ENCODE measurements at places on chromosomes 12 and 14.
A peak's percentile ranks its signal among the peaks of the same experiment; 100 is the strongest.

DNA sequence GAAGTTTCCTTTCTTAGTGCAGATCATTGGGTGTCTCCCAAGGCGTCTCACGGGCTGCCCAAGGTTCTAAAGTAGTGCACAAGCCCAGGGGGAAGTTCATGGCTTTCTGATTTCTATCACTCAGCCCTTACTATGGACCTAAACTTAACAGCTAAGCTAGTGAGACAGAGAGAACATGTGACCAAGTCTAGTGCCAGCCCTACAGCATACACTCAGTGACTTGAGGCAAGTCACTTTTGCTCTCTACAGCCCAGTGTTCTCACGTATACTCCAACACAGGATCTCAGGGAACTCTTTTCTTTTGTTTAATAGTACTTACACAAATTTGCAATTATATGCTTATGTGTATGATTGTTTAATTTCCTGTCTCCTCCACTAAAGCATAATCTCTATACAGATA, 48.6 kb downstream of the NKX2-1 start:
- DNase-seq = no peak

DNA sequence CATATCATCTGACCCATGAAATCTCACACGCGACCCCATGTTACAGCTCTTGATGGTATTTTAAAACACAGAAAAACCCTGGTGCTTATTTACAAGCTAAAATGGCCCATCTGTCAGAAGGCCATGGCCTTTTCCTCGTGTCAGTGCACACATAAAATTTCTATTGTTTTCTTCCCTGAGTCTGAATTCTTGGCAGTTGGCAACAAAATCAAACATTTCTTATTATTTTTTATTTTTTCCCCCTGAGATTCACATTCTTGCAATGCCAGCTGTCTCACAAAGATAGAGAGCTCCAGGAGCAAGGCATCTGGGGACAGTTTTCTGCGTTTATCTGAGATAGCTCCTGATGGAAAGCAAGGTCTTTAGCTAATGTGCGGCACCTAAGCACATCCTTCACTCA, 818.1 kb upstream of the TMEM132C start:
- DNase-seq = no peak

DNA sequence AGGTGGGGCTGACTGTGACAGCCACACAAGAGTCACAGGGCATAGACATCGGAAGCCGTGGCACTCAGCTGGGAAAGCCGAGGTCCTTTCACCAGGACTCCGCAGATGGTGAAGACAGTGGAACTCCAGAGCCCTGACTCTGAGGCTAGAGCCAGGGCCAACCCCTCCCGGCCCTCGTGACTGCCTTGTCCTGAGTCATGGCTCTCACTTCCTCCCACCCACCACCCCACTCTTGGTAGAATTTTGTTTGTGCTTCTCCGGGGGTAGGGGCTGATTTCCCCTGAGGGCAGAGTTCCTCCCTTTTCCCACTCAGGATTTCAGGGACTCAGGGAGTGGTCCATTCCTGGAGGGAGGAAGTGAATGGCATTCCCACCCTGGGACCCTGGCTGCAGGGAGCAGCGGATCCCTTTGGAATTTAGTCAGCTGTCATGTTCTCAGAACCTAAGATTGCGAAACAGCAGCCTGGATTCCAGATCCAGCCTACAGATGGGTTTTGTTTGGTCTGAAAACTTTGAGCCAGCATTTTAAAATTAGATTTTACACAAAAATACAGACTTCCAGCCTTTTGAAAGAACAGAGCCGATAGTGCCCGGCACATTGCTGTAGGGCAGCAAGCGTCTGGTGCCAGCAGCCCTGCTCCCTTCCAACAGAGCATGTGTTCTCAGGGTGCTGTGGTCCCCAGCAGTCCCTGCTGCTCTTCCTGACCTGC, 50.7 kb downstream of the TPCN1 start:
- no peak for DNase-seq

- no peak for DNase-seq
Observed at GRCh38 chr14:69699748-69700303, 67.1 kb upstream of the SRSF5 start.

DNA sequence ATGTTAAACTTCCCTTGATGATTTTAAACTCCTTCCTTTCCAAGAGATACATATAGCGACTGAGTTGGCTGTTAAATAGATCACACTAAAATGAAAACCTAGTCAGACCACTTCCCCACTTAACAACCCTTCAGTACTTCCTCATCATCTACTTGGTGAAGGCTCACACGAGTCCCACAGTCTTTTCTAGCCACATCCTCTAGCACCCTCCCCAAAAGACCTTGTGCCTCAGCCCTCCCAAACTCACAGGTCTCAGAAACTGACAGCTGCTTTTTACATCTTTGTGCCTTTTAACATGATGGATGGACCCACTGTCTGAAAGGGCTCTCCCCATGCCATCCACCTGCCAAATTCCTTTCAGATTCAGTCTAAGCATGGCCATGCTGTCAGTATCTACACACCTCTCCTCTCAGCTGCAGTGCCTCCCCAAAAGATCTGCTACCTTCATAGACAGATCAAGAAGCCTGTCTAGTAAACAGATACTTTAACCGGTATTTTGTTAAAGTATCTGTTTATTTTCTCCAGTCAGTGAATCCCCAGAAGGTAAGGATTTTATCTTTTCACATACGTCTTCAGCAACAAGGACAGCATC, 65.1 kb upstream of the GPHB5 start:
- DNase-seq = no peak

GRCh38 chr14:90438841-90439240, 42.0 kb downstream of the CALM1 start:
- no peak for DNase-seq

DNA sequence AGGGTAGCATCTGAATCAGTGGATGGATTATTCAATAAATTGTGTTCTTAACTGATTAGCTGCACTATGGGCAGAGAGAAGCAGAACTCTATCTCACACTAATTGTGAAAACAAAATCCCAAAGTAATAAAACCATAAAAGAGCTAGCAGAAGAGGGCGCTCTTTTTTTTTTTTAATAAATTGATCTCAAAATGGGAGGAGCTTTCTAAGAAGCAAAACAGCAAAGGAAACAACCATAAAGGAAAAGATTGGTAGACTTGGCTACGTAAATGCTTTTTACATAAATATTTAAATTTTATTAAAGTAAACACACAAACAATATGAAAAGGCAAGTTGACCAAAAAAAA, 1.5 kb upstream of the TM7SF3 start:
- peak; percentile 24 for DNase-seq

DNA sequence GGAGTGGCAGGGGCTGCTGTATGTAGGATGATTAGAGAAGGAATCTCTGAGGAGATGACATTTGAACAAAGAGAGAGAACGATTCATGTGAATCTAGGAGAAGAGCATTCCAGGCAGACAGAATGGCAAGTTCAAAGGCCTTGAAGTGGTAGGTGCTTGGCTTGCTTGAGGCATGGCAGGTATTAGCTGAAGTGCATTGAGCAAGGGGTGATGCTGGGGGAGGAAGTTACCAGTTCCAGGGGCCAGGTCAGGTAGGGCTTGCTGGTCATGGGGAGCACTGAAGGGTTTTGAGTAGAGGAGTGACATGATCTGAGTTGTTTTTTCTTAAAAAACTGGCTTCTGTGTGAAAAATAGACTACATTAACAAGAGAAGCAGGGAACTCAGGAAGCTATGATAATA, 71.8 kb downstream of the SPATS2 start:
- DNase-seq = no peak

DNA sequence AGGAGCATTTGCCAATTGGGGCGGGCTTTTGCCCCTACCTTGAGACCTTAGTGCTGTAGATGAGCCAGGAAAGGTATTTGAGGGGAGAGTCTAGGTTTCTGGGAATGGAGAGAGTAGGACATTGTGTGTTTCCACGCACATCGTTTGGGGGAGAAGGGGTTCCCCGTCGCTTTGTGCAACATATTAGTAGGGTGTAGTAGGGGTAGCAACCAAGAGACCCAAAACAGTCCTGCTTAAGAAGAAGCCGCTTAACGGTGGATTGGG, 694 bp upstream of the PTGES3 start:
- no peak for DNase-seq

DNA sequence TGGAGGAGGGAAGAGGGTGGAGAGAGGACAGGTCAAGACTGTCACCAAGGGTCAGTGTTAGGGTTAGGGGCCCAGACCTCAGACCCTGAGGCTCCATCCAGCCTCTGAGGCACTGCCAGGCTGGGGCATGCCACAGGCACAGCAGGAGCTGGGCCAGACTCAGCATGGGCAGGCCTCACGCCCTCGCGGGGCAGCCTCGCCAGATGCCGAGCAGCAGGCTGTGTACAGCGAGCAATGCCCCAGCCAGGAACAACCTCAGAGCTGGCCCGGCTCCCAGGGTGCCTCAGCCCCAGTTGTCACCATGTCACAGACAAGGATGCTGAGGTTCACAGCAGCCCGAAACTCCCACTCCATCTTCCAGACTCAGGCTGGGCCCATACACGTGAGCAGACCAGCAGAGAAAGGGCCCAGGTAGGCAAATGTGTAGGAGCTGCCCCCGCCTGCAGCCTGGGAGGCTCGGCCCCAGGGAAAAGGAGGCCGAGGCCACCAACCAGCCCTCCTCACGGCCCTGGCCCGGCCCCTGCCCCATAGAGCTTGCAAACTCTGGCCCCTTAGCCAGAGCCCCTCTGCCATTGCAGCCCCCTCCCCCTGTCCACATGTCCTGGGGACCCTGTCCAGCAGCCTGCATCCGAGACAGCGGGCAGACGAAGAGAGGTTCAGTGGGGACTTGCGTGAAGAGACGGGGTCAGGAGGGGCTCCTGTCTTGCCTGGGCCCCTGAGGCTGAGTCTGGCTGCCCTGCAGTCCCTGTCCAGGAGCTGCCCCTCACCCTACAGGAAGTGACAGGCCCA, 7.5 kb downstream of the C14orf180 start:
- no peak for DNase-seq

DNA sequence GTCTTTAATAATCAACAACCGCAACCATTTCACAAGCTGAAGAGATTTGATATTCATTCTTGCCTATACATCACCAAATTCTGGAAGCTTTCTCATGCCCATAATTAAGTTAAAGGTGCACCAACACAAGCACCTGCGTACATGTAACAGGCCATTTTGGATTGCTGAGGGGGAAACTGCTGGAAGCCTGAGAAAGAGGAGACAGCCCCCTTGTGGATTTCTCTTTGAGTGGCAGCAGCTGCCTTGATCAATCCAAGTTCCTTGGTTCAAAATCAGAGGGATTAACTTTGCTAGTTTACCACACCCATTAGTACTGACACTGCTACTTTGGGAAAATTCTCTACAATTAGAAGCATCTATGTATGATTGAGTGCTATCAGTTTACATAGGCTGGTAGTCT, 321.1 kb downstream of the NOVA1 start:
- peak; percentile 39 for DNase-seq

GRCh38 chr12:6953442-6954315, 2.5 kb downstream of the PTPN6 start:
- DNase-seq = no peak

GRCh38 chr12:132600048-132601032, 10.0 kb downstream of the LRCOL1 start:
- peak; percentile 76 for DNase-seq

- no peak for DNase-seq
Observed at GRCh38 chr14:68781161-68782021, 11.5 kb downstream of the ZFP36L1 start.

DNA sequence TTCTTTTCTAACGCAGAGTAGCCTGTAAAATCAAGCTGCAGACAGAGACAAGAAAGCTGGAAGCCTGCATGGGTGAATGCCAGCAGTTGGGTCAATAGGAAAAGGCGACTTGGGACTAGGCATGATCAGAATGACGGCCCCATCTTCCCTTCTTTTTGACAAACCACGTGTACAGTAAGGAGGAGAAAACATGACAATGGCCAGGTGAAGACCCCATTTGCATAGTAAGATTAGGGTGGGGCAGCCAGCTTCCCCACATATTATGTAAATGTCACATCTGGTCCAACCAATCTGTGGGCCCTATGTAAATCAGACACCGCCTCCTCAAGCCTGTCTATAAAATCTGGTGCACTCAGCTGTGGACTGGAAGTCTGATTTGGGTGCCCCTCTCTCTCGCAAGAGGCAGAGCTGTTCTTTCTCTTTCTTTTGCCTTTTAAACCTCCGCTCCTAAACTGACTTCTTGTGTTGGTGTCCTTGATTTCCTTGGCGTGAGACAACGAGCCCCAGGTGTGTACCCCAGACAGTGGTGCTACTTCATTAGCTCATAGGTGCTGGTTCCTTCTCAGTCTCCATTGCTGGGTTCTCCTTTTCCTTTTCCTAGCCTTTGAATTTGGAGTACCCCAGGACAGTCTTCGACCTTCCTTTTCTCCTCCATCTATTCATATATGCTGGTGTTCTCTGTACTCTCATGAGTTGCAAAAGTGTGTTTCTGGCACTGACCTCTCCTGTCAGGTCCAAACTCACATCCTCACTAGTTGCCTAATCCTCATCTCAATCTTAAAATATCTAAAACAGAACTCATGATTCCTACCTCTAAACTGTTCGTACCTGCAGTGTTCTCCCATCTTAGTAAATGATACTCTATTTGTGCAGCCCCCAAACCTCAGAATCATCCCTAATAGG, 9.4 kb upstream of the DHRS7 start:
- no peak for DNase-seq

- DNase-seq = no peak
Observed at GRCh38 chr14:54123841-54124240, 167.2 kb upstream of the BMP4 start.

DNA sequence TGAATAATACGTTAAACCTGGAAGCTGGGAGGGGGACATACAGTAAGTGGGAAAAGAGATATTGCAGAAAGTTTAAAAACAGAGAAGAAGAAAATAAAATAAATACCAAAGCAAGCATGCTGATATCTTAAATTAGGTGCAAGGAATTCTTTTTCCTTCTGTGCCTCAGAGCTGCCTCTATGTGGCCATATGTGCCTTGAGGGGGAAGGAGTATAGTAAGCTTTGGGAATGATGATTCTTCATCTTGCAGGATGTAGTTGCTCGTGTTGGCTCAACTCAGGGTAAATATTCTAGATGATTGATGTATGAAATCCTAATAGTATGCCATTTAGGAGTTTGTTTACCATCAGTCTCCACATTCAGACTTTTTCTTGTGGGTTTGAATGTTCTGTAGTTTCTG, 251.4 kb downstream of the RGS6 start:
- no peak for DNase-seq

- no peak for DNase-seq
Observed at GRCh38 chr12:59583003-59583712, 12.7 kb upstream of the SLC16A7 start.

DNA sequence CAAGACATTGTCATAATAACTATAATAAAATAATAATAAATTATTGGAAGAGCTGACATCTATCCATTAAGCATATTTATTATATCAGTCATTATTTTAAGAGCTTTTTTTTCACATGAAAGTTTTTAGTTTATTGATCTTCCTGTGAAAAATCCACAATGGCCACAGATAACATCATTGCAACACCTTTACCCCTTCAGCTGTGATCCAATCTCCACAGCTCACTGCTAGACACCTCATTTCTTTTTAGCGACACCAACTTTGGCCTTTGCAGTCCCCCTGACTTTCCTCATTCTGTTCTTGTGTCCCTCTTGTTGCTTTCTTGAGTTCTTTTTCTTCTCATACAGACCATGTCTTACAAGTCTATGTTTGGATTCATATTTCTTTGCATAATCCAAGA, 67.4 kb downstream of the STON2 start:
- no peak for DNase-seq

DNA sequence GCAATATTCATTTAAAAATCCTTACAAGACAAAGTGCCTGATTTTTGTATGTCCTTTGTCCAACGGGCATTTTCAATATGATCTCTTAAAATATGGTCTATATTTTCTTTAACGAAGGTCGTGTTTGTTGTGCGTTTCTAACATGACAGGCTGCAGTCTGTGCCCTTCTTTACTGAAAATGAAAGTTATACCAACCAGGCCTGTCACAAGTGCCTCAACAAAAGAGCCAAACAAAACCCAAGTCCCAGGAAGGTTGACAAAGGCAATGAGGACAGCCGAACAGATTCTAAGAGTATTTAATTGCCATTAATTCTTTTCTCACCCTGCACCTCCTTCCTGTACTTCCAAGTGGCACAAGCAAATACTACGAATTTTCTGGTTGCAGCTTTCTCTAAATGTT, 13.9 kb downstream of the PAX9 start:
- no peak for DNase-seq
